ENCODE measurements at places on chromosomes 3 and 15.

DNA sequence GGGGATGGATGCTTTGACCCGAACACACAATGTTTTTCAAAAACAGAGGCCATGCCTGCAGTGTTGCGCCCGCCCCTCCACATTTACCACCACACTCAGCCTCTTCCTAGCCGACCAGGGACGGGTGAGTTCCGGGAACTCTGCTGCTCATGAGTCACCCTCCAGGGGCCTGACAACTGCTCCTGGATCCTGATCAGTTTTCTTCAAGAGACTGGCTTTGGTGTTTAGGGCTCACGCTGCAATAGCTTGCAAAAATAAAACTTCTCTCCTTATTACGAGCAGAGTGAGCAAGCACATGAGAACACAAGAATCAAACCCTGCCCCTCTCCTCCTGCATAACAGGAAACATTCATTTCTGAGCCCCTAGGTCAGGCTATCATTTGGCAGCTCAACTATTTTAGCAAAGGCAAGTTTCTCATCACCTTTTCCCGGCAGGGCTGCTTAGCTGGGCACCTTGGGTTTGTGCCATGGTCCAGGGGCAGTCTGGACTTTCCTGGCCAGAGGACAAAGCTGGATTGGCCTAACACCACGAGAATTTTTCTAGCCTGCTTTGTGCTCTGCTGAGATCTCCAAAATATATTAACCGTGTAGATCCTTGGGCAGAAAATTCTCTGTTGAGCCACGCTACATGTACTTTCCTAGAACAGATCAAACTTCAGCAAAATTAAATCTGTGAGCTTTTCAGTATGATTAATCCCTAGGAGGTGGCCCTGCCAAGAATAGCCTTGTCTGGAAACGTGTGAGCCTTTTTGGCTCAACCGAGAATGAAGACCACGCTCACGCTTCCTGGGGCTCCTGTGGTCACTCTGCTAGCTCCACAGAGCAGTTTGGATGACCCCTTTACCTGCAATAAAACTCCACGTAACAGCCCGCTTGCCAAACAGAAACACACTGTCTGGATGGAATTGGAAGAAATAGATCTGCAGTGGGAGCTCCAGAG lies 52.7 kb upstream of the SPATA12 start:
- no peak for DNase-seq

DNA sequence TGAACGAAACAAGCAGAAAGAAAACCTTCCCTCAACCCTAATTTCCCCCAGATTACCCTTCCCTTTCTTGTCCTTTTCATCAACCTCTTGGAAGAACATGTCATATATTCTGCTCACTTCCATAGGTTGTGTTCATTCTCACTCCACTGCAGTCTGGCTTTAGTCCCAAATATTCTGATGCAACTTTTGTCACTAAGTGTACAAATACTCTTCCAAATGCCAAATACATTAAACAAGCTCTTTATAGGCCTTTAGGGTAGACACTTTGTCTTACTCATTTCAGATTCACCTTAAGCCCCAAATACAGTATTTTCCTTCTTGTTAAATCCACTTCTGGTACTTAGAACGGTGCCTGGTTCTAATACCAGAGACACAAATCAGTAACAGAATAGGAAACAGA lies 406.5 kb upstream of the CDIN1 start:
- no peak for DNase-seq

DNA sequence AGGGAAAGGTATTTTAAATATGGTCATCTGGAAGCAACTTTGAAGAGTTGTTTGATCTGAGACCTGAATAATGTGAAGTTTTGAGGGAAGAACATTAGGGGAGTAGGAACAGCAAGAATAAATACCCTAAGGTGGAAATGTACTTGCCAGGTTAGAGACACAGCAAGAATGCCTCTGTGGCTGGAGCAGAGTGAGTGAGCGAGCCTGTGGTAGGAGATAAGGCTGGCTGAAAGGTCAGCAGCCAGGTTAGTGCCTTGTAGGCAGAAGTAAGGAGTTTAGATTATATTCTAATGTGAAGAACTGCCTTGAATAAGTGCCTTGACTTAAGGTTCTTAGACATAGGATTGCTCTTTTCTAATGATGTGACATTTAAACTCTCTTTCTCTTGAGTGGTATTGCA lies 18.3 kb downstream of the LRRC49 start:
- no peak for DNase-seq

DNA sequence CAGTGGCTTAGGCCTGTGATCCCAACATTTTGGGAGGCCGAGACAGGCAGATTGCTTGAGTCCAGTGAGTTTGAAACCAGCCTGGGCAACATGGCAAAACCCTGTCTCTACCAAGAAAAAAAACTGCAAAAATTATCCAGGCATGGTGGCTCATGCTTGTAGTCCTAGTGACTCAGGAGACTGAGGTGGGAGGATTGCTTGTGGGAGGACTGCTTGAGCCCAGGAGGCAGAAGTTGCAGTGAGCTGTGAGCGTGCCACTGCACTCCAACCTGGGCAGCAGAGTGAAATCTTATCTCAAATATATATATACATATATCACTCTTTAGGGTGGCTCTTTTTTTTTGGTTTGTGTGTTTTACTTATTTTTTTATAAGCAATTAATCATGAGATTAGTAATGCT lies 83.7 kb upstream of the WDR72 start:
- no peak for DNase-seq

- no peak for DNase-seq
Observed at GRCh38 chr15:100229181-100230163, 112.3 kb downstream of the ADAMTS17 start.

- DNase-seq: no peak
Observed at GRCh38 chr3:49712631-49713317, 6.7 kb downstream of the AMIGO3 start.

- DNase-seq: no peak
Observed at GRCh38 chr3:32422943-32423342, 31.3 kb downstream of the CMTM7 start.

DNA sequence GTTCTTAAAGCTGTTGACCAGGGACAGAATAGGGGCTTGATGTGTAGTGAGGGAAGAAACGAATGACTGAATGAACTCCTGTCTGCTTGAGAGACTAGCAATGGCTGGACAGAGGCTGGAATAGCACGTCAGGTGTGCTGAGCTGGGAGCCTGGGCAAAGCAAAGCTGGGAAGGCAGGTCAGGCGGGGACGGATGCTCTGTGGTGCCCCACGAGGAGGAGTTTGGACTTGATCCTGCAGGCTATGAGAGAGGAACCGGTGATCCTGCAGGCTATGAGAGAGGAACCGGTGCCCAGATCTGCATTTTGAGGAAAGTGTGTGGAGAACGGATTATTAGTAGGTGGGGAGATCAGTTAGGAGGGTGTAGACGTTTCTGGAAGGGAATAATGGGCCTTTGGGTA lies 31.3 kb upstream of the PSTPIP1 start:
- DNase-seq: no peak
